GM19239 (cell line): ENCODE measurements at places on chromosomes 4 and X.

- no peak for DNase-seq
Observed at GRCh38 chr4:70895405-70895804, 6.8 kb upstream of the MOB1B start.

- DNase-seq: no peak
Observed at GRCh38 chr4:185379326-185380295, 16.1 kb downstream of the LRP2BP start.

DNA sequence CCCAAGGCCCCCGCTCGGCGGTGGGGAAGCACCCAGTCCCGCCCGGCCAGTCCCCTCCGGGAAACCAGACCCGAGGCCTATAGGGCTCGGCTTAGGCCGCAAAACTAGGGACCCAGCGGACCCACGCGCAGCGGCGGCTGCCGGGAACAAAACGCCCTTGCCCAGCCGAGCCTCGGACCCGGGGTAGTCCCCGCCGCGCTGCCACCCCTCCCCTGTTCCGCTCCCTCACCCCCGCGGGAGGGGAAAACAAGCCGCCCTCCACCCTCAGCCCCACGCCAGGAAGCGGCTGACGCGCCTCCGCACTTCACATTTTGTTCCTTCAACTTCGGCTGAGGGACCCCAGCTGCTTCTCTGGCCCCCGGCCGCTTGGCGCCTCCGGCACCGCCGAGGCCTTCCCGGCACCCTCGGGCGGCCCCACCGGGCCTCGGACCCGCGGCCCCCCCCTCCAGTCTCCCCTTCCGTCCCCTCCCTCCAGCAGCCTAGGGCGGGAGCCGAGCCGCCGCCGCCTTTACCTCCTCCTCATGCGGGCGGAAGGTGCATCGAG is 694 bp downstream of the PDS5A start:
- peak; percentile 33 for DNase-seq

DNA sequence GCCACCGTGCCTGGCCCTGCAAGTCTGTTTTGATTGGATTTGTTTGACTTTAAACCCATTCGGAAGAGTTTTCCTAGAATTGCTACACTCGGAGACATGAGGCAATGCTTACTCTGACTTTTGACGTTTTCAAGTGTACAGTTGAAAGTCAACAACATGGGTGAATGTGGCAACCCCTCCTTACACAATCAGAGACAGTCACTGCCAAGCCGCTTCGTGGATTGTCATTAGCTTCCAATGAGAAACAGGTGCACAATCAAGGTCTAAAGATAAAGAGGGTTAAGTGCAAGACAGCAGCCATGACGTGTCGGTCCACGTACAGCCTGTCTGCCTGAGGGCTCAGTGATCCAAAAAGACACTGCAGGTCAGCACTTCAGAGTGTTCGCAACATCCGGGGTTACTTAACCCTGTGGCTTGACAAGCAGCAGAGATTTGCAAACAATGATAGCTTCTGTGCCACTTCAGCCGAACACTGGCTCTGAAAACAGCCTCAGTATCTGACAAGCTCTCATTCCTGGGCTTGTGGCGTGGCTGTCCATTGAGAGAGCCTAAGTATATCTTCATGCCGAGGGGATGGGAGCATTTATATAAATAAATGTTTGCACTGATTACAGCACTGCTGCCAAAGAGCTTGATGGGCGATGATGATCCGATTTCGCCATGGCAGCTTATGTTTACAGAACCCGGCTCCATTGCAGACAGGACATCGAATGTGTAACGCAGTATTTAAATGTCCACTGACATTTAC is 180.0 kb downstream of the DHRSX start:
- no peak for DNase-seq

- no peak for DNase-seq
Observed at GRCh38 chr4:174545268-174545667, 23.0 kb upstream of the HPGD start.
